Glutamatergic neuron (in vitro differentiated cells): ENCODE measurements at places on chromosomes 16 and 17.

- no peak for DNase-seq
These were observed 61.4 kb downstream of the SRCIN1 start for GRCh38 chr17:38544175-38544838.

- no peak for DNase-seq
These were observed 5.3 kb downstream of the RNF166 start for GRCh38 chr16:88700636-88701482.

GRCh38 chr16:57255686-57256415 is 10.8 kb downstream of the ARL2BP start:
- DNase-seq: no peak

- DNase-seq: no peak
These were observed 32.1 kb downstream of the ANKRD40 start for GRCh38 chr17:50675627-50676026.

GRCh38 chr17:1498233-1498632 is 5.7 kb upstream of the MYO1C start:
- no peak for DNase-seq

DNA sequence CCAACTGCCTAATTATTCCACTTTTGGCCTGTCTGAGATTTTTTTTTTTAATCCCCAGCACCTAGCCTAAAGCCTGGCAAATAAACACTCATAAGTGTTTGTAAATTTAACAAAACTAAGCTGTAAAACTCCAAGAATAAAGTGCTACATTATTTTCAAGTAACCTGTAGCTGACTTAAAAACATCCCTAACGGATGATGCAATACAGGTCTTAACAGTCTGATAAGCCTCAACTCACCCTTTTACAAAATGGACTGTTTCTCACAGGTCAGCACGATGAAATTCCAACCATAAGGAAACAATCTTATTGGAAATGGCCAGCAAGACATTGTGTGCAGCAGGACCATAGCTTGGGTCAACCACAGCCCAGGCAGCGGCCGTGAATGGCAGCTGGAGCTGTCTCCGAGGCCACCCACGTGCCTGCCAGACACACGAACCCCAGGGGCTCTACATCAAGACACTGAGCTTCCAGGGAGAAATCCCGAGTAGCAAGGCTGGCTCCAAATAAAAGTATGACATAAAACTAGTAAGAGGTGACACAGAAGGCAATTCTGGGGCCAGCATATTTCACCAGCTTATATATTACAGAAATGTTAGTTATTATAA is 58.9 kb downstream of the NDEL1 start:
- DNase-seq: no peak
